Stimulated activated CD8-positive, alpha-beta memory T cell treated with anti-CD3 and anti-CD28 coated beads, Interleukin-7, amount 100 ng/mL, for 1 hour (primary cell): ENCODE measurements at places on chromosomes 4 and X.

DNA sequence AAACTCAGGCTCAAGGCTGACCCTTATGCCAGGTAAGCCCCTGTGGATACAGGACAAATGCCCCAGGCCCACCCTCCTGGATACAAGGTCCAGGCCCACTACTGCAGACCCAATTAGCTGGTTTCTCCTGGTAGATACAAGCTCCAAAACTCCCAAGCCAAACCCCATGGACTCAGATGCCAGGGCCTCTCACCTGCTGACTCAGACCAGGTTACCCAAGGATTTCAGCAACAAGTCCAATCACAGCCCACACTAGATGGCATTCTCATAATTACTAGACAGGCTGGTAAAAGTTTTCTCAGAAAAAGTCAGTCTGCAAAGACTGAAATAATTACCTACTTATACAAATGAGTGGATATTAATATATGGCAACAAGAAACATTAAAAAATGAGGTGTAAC lies 87.0 kb downstream of the KLF8 start:
- DNase-seq = no peak

- DNase-seq = no peak
These were observed 91.2 kb downstream of the GPRIN3 start for GRCh38 chr4:89216422-89216821.

DNA sequence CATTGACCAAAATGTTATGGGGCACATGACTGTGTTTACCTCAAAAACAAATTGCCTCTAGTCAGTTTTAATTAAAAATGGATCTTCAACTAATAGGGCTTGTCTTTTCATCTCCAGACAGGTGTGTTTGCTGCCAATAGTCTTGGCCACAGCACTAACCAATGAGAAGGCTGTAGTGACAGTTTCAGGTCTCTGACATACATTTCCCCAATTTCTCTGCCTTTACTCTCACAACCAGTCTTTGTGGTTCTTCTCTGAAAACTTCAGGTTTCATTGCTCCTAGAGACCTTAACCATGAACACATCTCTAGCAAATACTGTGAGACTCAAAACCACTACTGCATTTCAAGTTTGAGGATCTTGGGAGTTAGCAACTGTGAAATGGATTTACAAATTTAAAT lies 3.5 kb upstream of the EDNRA start:
- DNase-seq = no peak

DNA sequence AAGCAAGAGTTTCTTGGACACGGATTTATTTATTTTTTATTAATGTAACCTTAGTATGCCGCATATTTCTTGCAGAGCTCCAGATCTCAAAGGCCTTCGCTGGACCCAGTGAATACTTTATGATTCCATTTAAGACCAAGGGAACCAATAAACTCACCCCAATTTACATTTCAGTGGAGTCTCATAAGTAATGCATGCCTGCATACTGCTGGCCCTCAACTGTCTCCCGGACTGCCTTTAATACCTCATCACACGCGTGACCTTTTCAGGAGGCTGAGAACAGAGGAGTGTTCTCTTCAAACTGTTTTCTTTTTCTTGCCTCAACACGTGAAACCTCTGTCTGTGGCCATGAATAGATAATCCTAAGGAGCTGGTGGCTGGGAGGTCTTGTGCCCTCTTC lies 240.9 kb downstream of the STIM2 start:
- DNase-seq = no peak

GRCh38 chr4:123133397-123134050 lies 211.1 kb upstream of the NUDT6 start:
- no peak for DNase-seq

DNA sequence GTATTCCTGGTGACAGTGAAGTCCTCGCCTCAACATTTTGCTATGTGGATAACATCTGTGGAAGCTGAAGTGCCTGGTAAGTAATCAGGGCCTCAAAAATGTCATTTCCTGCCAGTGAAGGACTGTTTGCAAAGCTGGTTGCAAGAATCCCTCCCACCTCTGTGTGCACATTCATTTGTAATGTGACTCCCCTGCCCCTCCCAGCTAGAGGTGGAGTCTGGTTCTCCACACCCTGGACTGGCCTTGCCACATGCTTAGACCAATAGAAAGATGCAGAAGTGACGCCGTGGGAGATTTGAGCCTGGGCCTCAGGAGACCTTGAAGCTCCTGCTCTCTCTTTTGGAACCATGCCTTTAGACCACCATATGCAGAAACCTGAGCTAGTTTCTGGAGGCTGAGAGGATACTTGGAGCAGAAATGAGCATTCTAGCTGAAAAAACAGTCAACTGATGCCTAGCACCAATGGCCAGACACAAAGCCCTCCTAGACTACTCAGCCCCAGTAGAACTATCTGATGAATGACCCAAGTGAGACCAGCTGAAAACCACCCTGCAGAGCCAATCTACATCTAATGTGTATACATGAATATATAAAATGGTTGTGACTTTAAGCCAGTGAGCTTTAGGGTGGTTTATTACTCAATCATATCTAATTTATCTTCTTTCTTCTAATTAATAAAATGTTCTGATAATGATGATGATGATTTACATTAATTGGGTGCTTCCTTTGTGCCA lies 47.8 kb upstream of the CRMP1 start:
- no peak for DNase-seq

- DNase-seq = no peak
These were observed 46.0 kb downstream of the EIF2S3 start for GRCh38 chrX:24100713-24101112.

DNA sequence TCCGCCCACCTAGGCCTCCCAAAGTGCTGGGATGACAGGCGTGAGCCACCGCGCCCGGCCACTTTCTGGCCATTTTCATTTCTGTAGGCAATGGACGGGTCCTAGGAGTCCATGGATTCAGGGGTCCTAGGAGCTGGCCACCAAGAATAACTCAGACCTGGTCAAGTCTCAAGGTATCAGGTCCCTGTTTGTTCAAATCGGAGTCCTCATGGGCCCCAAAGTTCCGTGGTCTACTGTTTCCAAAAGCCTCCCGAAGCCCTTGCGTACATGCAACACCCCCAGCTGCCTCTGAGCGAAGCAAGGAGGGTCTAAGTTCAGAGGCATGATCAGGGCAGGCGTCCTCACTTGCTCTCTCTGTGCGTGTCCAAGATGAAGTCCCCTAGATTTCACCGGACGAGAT lies 30.1 kb downstream of the P2RY8 start:
- DNase-seq = no peak

DNA sequence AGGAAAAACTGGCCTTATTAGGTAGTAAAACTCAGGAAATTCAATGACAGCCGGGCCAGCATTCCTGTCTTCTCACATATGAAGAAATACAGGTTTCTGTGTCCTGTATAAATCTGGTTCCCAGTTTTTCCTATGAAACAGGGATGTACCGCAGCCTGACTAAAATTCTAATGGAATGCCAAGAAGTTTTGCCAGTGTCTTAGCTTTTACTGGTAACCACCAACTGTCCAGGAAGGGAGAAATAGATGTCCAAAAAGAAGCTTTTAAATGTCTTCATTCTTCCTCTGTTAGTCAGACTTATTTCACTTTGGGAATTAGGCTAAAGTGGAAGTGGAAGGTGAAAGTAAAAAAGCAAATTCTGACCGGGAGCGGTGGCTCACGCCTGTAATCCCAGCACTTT lies 108.0 kb upstream of the TBL1X start:
- no peak for DNase-seq

- DNase-seq = no peak
These were observed 60.0 kb upstream of the NKX1-1 start for GRCh38 chr4:1466034-1466862.

- no peak for DNase-seq
These were observed 35.8 kb downstream of the AMELX start for GRCh38 chrX:11329021-11329420.

GRCh38 chrX:100417681-100418080 lies 7.6 kb upstream of the PCDH19 start:
- DNase-seq = no peak

- no peak for DNase-seq
These were observed 131.3 kb downstream of the SLC7A11 start for GRCh38 chr4:138110815-138111214.

GRCh38 chr4:160299177-160299576 lies 1196.3 kb downstream of the RAPGEF2 start:
- no peak for DNase-seq

DNA sequence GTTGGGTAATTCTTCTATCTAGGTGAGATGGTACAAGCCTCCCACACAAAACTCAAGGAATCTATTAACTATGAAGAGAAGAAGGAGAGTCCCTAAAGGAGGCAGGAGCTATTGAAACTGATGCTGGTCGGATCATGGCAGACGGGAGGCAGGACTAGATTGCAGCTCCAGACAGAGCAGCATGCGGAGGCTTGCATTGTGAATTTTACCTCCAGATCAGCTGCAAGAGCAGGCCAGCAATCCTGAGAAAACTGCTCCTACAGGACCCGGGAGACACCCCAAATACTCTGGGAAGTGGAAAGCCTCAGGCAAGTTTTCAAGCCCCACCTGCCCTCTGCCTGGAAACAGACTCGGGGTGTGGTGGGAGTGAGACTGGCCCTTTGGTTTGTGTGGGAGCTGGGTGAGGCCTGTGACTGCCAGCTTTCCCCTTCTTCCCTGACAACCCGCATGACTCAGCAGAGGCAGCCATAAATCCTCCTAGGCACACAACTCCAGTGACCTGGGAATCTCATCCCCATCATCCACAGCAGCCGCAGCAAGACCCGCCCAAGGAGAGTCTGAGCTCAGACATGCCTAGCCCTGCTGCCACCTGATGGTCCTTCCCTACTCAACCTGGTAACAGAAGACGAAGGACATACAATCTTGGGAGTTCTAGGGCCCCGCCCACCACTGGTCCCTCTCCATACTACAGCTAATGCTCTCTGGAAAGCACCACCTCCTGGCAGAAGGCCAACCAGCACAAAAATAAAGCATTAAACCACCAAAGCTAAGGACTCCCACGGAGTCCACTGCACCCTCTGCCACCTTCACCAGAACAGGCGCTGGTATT lies 30.9 kb downstream of the GATB start:
- DNase-seq = no peak

DNA sequence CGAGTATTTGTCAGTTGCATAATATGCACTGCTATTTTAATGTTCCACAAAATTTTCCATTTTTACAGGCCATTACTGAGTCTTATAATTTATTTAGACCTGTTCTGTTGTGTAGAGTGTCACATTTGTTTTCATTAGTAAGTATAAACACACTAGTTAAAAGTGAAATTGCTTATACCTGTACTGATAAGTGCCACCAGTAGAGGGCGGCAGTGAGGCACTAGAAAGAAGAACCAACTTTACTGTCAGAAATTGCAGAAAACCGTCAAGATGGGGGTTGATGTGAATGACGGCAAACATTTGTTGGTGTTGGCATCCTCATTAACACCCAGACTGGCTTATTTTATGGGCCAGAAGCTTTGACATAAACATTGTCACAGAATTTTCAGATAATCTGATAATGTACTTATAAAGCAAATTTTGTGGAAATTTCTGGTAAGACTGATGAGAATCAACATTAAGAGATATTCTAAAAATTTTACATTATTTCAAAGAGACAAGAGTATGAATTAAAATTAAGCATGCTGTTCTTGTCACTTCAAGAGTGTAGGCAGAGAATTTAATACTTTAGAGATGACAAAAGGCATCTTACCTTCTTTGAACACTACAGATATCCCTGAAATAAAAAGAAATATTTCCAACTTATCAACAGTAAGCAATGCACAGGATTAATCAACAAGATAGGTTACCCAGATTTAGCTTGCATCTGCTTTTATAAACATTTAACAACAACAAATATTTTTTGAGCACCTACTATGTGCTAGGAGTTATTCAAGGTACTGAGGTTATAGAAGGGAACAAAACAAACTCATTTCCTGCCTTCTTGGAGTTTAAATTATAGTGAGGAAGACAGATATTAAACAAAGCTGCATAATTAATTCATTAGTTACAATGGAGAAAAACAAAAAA lies 24.9 kb downstream of the ALPK1 start:
- DNase-seq = peak; percentile 67

GRCh38 chr4:160864253-160864652 lies 1299.5 kb downstream of the FSTL5 start:
- DNase-seq = no peak

GRCh38 chr4:5821665-5822358 lies 71.1 kb downstream of the CRMP1 start:
- DNase-seq = no peak

- DNase-seq = no peak
These were observed 259.8 kb downstream of the FBXO8 start for GRCh38 chr4:174023641-174024040.

DNA sequence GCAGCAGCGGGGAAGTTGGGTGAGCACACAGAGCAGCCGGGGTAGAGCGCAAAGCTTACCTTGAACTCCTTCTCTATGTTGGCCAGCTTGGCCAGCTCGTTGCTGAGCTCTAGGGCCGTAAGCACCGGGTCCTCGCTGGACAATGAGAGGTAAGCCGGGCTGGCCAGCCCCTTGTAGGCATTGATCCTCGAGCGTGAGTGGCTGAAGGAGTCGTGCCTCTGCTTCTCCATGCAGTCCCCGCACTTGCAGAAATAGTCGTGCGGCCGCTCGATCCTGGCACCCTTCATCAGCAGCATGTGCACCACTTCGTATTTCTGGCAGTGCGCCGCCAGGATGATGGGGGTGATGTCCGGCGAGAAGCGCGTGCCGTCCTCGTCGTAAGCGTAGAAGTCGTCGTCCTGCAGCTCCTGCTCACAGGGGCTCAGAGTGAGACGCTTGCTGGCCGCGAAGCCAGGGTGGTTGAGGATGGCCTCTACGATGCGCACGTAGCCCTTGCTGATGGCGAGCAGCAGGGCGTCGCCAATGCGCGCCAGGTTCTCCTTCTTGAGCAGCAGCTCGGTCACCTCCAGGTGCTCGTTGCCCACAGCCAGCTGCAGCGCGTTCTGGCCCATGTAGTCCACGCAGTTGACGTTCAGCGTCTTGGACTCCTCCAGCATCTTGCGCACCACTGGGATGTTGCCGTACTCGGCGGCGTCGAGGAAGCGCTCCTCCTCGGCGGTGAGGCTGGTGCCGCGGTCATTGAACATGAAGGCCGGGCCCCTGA lies 19.5 kb downstream of the TRPC3 start:
- DNase-seq = no peak

GRCh38 chr4:6019316-6020263 lies 1.4 kb upstream of the C4orf50 start:
- DNase-seq = no peak

DNA sequence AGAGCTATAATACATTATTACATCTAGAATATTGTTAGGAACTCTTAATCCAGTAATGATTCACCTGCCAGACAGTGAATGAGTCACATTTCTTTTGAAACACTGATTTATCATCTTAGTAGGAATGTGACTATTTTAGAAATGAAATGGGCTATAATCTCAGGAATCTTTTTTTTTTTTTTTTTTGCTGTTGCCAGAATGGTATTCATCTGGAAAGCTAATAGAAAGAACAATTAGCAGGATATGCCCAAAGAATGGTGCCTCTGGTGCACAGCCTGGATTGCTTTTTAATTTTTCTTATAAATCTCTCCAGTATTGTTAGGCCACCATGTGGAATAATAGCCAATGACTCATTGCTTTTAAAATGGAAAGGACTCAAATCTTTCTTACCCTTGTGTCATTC lies 181.1 kb upstream of the SMIM31 start:
- no peak for DNase-seq

- DNase-seq = no peak
These were observed 665 bp downstream of the PSMD10 start for GRCh38 chrX:108090491-108091263.

- no peak for DNase-seq
These were observed 60.4 kb downstream of the CLCN4 start for GRCh38 chrX:10217198-10217597.
